A549 treated with RU486 at 1 μM for 4 hours (cell line): ENCODE measurements at places on chromosomes 12 and 14. TPM values are rescaled to one million over a fixed set of nuclear protein-coding genes. Genes with fewer than 3 reads are reported as not detected.

The EXOC3L4 gene
- total RNA-seq: 0.53 to 2.7 TPM (median 2.0 TPM) in 5 replicates

The GARIN6 gene
- not detected in 5 replicates for total RNA-seq

The LRP1-AS gene
- not detected in 5 replicates for total RNA-seq

The SOX5 gene
- total RNA-seq: not detected in 5 replicates

The LRP6 gene
- 15.3 to 19.9 TPM (median 18.2 TPM) in 5 replicates for total RNA-seq

The MYL2 gene
- total RNA-seq: 0.25 to 0.27 TPM in 2 of 5 replicates, not detected in the others

The KRT78 gene
- total RNA-seq: 0.08 TPM in 1 of 5 replicates, not detected in the others

The CATSPERB gene
- not detected in 5 replicates for total RNA-seq

The LRFN5 gene
- total RNA-seq: not detected in 5 replicates

The RHEBL1 gene
- total RNA-seq: 4.9 to 6.1 TPM (median 5.7 TPM) in 5 replicates

The SLCO1B3 gene
- 5.3 to 16.7 TPM (median 15.3 TPM) in 5 replicates for total RNA-seq

The RPL6 gene
- total RNA-seq: 2,098 to 2,625 TPM (median 2,187 TPM) in 5 replicates

The OR4K13 gene
- total RNA-seq: not detected in 5 replicates

The LRRK2 gene
- 0.86 to 2.2 TPM (median 1.9 TPM) in 5 replicates for total RNA-seq

The RPL41 gene
- 5,266 to 6,618 TPM (median 5,546 TPM) in 5 replicates for total RNA-seq

The CCDC38 gene
- 0.07 to 0.13 TPM (median 0.12 TPM) in 3 of 5 replicates, not detected in the others for total RNA-seq

The MANSC4 gene
- not detected in 5 replicates for total RNA-seq

The OTUB2 gene
- total RNA-seq: 3.7 to 6.8 TPM (median 4.3 TPM) in 5 replicates

The VRTN gene
- not detected in 5 replicates for total RNA-seq
